ENCODE measurements at places on chromosomes 11 and 22.

GRCh38 chr11:95284057-95285052, 53.4 kb upstream of the SESN3 start:
- no peak for DNase-seq

- DNase-seq: no peak
Measured at GRCh38 chr11:19105011-19105410, 12.0 kb upstream of the ZDHHC13 start.

DNA sequence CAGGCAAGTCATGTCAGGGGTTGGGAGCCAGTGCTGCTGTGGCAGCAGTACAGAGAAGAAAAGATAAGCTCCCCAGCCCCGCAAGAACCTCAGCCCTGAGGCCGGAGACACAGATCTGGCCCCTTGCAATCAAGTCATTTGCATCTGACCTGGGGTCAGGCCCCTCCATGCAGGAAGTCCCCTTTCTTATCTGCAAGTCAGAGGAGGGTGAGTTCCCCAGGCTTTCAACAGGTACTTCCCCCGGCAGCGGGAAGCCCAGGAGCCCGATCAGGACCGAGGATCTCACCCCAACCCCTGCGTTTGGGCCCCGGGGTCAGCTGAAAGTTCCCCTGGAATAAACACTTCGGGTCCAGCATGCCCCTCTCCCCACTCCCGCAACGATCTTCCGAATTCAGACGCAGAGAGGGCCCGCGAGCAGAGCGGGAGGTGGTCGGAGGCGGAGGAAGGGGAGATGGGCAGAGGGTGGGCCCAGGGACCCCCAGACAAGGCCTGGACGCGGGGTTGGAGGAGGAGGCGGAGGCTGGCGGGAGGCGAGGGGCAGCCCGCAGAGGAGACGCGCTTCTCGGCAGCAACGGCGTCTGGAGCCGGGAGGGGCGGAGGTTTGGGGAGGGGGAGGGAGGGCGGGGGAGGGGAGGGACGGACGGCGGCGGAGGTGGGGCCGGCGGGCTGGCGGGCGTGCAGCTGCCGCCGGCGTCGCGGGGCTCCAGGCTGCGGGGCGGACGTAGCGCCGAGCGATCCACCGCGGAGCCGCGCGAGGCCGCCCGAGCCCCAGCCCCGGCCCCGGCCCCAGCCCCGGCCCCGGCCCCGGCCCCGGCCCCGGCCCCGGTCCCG, at the start of gene TSPAN18:
TSPAN18 (plus strand) TSS at position 680 of the 831 bp plus-strand sequence. CDS start 179,455 bp downstream, outside the sequence.
- DNase-seq: no peak

GRCh38 chr22:31342389-31343140, 3.6 kb downstream of the PATZ1 start:
- no peak for DNase-seq

DNA sequence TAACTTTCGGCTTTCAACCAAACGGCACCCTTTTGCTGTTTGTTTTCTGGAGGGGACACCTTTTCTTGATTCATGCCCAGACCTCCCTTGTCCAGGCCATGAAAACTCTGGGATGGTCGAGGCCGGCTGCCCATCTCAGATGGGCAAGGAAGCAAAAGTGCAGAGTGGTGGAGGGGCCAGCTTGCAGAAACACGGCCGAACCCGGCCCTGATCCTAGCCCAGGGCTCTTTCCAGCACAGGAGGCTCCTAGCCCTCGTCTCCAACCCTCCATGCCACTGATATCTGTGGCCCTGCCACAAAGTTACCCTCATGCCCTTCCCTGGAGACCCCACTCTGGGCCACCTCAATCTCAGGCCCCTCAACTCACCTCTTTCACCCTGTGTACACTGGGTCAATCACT, 18.9 kb upstream of the SLC22A12 start:
- DNase-seq: no peak

- peak; percentile 28 for DNase-seq
Measured at GRCh38 chr11:95512682-95513081, 276.9 kb downstream of the FAM76B start.

DNA sequence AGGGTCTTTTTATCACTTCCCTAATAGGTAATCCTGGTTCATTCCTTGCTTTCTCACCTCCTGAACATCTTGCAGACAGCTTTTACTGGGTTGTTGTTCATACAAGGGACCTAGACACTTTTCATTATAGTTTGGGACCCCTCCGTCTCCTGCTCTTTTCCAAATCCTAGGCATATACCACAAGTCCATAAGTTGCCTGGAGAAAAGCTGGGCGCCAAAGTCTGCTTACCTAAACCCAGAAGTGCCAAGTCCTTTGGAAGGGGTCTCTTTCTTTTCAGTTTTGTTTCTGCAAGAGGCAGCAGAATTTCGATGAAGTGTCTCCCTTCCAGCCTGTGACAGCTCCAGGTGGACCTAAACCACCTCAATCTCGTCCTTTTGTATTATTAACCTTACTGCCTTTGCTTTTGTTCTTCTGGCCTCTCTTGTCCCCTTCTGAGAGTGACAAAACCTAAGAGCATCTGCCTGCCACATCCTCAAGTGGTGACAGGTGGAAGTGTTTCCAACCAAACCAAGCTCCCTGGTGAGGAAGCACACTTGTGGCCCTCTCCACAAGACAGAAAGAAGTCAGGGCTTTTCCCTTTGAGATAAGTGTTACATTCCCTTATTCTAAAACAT, 19.5 kb upstream of the P2RY6 start:
- DNase-seq: no peak

- peak; percentile 49 for DNase-seq
Measured at GRCh38 chr11:110479108-110480101, 49.7 kb downstream of the FDX1 start.

DNA sequence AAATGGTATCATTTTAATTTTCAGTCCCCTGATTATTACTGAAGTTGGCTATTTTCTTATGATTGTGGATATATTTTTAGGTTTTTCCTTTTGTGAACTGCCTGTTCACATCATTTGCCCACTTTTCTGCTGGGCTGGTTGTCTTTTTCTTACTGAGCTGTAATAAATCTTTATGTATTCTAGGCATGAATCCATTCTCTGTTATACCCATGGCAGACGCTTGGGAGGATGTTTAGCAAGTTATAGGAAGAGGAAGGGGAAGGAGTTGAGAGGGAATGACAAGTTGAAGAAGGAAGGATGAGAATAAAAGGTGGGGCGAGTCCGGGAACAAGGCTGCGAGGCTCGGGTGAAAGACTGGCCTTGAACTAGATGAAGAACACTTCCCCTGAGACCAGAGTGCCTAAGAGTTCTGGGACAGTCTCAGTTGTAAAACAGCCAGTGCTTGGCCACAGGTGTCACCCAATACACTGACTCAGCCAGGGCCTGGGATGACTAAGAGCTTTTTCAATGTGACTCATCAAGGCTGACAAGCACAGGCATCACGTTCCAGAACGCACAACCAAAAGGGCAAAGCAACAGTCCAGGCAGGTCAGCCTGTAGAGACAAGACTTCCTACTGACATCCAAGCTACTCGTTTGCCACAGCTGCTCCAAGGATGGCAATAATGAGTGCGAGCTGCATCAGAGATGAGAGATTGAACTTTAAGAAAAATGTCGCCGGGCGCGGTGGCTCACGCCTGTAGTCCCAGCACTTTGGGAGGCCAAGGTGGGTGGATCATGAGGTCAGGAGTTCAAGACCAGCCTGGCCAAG, 35.2 kb downstream of the LRFN4 start:
- DNase-seq: peak; percentile 95

GRCh38 chr22:42425989-42426355, 6.2 kb downstream of the NFAM1 start:
- DNase-seq: no peak

DNA sequence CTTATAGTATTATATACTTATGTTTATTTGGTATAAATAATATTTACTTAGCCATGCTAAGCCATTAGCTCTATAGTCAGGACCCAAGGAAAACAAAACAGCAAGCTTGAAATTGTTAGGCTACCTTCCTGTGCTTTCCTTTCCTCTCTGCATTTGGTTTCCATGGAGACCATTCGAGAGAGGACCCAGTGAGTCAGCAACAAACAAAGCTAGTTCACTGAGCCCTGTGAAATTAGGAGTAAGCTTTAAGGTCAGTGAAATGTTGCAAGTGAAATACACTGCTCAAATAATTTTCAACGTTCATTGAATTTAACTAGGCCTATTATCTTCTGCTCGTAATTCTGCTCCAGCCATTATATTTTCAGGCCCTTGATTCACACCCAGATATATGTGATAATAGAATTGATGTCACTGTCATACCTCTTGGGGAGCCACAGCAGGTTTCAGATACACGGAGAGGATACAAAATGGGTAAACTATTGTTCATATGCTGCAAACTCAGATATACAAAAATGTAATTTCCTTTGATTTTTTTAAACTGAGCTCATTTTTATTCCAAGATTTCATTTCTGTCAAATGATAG, 9.1 kb upstream of the OR10D3 start:
- no peak for DNase-seq

GRCh38 chr22:46540874-46541273, 3.5 kb upstream of the CELSR1 start:
- no peak for DNase-seq

GRCh38 chr11:86814775-86815174, 14.4 kb downstream of the PRSS23 start:
- DNase-seq: no peak

GRCh38 chr11:69638941-69639681, 1.8 kb upstream of the CCND1 start:
- no peak for DNase-seq

- DNase-seq: no peak
Measured at GRCh38 chr11:120055646-120056045, 82.3 kb downstream of the TRIM29 start.

DNA sequence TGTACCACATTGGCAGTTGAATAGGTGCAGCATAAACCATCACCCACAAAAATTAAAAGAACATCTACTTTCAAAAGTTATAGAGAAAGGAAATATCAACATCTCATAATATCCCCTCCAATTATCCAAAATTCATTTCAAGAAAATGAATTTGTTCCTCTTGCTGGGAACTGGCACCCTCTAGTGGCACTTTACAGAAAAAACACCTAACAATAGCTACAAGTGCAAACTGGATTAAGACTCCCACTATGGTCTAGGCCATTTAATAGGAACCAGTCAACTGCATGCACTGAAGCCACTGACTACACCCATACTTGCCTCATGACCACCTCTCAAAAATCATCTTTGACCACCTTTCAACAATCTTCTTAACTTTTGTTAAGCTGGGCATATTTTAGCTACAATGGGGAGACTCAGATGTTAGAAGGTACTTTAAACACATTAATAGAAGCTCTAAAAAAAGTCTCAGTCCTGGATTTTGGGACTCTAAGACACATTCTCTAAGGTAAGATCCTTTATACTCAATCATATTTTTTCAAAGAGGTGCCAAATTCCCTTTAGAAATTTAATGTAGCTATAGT, 17.3 kb downstream of the TRAF6 start:
- DNase-seq: peak; percentile 68

DNA sequence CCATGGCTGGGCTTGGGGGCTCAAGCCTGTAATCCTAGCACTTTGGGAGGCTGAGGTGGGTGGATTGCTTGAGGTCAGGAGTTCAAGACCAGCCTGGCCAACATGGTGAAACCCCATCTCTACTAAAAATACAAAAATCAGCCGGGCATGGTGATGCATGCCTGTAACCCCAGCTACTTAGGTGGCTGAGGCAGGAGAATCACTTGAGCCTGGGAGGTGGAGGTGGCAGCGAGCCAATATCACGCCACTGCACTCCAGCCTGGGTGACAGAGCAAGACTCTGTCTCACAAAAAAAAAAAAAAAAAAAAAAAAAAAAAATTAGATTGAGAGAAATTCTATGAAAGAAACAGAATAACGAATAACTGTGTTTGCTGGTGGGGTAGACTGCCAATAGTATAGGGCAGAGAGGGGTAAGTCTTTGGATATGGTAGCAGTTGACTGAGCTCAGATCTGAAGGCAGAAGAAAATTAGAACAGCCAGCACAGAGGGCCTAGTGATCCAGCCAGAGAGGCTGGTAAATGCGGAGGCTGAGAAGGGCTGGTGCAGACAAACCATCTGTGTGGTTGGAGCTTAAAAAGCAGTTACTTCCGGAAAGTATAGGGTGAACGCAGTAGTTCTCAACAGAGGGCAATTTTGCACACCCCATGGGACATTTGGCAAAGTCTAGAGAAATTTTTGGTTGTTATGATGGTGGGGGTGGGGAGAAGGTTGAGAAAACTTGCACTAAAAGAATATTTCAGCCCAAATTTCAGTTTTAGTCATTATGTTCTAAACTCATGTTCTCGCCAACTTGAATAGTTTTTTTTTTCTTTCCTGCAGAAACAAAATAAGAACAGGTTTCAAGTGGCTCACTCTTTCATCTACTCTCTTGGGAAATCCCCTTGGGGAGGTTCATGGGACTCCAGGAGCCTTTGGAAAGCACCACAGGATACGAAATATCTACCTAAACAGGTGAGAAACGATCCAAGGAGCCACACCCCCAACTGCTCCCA, 1.6 kb upstream of the HORMAD2 start:
- no peak for DNase-seq

- no peak for DNase-seq
Measured at GRCh38 chr11:12914400-12914912, 94.7 kb upstream of the RASSF10 start.

GRCh38 chr11:107183953-107184352, 165.7 kb upstream of the GUCY1A2 start:
- DNase-seq: no peak

- DNase-seq: no peak
Measured at GRCh38 chr11:113488931-113489351, 13.7 kb upstream of the DRD2 start.

- DNase-seq: no peak
Measured at GRCh38 chr11:43404836-43405479, 46.2 kb downstream of the TTC17 start.

DNA sequence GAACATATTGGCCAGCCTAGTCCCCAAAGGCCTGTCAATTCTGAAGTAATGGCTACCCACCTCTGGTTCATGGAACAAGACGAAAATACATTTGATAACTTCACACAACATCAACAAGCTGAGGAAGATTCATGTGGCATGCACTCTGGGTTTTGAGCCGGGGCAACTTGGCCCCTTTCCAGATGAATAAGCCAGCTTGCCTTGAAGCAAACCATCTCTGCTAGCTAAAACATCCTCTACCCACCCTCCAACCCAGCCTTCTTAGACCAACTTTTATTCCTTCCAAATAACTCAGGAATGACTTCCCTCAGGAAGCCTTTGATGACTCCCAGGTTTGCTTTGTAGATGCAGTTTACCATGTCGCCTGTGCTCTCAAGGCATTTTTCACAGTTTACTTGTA, 94.4 kb downstream of the SLC1A2 start:
- DNase-seq: no peak

GRCh38 chr11:119375337-119376196, 5.9 kb downstream of the USP2 start:
- DNase-seq: no peak

DNA sequence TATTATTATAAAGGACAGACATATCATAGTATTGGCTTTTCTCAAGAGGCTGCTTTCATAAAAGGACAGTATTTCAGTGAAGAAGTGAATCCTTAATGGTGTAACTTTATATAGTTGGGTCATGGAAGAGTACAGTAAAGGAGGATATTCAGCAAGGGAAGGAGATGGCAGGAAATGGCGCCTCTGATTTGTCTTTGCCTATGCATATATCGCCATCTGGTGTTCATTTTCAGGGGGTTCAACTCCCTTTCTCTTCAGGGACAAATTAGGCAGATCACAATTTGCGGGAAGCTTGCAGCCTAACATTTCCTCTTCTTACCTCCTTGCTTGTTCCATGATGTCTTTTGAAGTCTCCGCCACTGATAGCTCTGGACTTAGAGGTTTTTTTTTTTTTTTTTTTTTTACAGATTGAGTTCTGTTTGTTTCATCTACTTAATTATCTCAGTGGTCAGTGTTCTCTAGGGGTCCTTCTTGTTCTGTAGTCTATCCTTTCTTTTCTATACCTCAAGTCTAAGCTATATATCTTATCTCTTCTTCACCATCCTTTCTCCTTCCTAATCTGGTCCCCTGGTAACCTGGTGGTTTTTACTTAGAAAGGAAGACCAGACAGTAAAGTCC, 21.8 kb upstream of the RRM1 start:
- peak; percentile 84 for DNase-seq
